Gastroesophageal sphincter (tissue), 4 donors: ENCODE measurements at places on chromosomes 1 and 21.

- ATAC-seq: peak; percentile 46
Measured at GRCh38 chr1:183757061-183757460, 47.9 kb upstream of the RGL1 start.

GRCh38 chr1:64881281-64881680 lies 85.1 kb downstream of the JAK1 start:
- no peak for ATAC-seq

DNA sequence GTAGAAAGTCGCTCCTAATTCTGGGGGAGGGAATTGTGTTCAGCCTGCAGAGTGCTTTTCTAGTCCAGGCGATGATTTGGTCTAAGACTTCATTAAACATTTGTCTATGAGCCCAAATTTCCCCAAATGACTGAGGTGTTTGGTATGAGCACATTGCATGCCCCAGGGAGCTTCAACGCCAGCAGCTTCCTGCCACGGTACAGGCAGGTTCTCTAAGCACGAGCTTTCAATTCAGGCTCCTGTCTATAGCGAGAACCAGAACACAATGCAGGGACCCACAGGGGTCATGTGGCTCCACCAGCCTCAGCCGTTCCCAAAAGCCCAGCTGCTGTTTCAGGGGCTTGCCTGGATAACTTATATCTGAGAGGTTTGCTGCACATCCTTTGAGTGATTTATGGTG lies 34.1 kb upstream of the H6PD start:
- ATAC-seq: no peak

GRCh38 chr1:148315071-148315811 lies 163.2 kb upstream of the NBPF11 start:
- ATAC-seq: no peak

- no peak for ATAC-seq
Measured at GRCh38 chr1:53735261-53735660, 3.7 kb downstream of the GLIS1 start.

- peak; percentile 65 for ATAC-seq
Measured at GRCh38 chr1:147539122-147539575, 2.2 kb upstream of the BCL9 start.

DNA sequence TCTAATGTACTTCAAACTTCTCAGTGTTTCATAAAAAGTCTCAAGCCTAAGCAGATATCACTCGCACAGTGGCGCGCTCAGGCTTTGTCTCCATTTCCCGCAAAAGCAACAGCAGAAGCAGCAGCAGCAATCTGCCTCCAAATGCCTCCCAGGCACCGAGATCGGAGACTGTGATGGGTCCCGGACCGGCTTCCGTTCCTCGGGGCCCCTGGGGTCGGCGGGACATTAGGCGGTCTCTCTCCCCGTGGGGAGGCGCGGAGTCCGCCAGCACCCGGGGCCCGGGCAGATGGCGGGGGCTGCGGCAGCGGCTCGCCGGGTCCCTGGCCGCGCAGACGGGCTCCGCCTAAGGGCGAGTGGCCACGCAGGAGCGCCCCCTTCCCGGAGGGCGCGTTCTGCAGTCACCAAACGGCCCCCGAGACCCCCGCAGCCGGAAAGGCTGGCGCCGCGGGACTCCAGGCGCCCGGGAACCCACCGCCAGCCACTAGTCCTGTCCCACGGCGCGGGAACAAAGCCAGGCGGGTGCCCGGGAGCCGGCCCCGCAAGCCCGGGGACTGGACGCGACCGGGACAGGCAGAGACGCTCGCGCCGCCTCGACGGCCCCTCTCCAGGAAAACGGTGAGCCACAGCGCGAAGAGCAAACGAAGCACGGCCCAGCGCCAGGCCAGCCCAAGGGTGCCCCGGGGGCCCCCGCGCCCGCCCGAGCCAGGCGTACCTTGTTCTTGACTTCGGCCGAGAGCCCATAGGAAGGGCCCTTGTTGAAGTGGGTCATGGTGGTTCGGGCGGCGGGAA lies 590 bp downstream of the CNN3 start:
- ATAC-seq: peak; percentile 56

GRCh38 chr1:99681583-99681982 lies 35.7 kb downstream of the PALMD start:
- ATAC-seq: no peak
